ENCODE measurements at places on chromosomes 3 and 15.

DNA sequence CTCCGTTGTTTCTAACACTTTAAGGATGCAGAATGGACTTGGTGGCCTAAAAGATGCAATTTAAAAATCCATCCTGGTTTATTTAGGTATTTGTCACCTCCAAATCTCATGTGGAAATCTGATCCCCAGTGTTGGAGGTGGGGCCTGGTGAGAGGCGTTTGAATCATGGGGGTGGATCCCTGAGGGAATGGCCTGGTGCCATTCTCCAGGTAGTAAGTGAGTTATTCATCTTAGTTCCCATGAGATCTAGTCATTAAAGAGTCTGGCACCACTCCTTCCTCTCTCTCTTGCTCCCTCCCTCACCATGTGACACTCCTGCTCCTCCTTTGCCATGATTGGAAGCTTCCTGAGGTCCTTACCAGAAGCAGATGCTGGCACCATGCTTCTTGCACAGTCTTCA is 339.1 kb downstream of the NTRK3 start:
- DNase-seq, result no peak

GRCh38 chr15:88394553-88395145 is 72.5 kb downstream of the MRPL46 start:
- no peak for DNase-seq

- DNase-seq, result no peak
Measured at GRCh38 chr15:29712149-29712885, 110.0 kb downstream of the TJP1 start.

GRCh38 chr3:134355416-134355815 is 18.8 kb downstream of the AMOTL2 start:
- no peak for DNase-seq

DNA sequence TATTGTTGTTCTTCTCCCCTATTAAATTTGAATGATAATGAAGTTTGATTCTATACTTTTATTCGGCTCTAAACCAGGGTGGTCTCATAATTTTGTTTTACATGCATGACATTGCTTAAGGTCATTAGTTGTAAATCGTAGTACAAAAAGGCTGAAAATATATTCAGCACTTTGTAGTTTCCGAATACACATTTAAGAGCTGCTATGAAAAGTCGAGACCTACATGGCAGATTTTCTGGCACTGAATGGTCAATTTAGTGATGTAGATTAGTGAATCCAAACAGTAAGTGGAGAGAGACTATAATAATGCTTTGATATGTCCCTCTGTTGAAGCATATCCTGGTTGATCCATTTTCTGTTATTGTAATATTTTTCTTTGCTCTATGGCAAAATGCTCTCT is 254.0 kb upstream of the SOX2 start:
- no peak for DNase-seq

DNA sequence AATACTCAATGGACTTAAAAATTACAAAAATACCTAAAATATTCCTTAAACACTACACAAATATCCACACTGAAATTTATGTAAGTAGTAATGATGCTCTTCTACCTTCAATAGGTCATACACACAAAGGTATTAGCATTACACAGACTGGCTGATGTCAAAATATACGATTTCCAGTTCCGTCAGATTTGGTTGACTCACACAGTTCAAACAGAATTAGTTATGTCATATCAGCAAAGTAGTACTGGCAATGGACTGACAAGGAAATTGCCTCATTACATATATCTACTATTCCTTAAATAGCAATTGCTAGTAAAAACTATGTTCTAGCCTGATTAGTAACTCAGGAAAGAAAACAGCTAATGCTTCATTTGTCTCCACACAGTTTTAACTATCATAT is 70.8 kb downstream of the ADAM10 start:
- DNase-seq, result no peak

GRCh38 chr3:50396502-50396901 is 37.2 kb upstream of the TMEM115 start:
- DNase-seq, result no peak

Measured in kidney epithelial cell (primary cell).